ENCODE measurements at places on chromosomes 16 and 17.

- DNase-seq: no peak
These were observed 140.8 kb upstream of the CDH5 start for GRCh38 chr16:66225696-66226095.

DNA sequence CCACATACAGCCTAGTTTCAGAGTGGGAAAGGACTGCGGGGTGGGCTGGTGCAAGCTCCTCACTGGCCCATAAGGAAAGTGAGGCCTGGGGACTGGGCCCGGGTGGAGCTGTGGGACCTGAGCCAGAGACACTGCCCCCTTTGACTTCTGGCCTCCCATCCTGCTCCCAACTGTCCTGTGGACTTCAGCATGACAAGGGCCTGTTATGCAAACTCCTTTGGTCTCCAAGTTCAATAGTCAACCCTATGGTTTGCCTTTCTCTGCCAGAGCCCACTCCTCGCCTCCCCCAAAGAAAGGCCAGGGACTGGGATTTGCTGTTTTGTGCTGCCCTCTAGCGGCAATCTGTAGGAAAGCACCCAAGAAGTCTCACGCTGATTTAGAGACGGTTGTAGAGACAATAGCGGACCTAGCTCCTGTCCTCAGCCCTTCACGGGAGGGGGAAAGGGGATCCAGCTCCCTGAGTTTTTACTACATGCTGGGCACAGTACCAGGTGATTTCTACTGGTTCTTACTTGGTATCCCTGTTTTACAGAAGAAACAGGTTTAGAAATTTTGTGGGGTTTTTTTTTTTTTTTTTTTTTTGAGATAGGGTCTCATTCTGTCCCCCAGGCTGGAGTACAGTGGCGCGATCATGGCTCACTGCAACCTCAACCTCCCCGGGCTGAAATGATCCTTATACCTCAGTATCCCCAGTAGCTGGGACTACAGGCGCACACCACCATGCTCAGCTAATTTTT is 1.2 kb upstream of the TLCD3B start:
- DNase-seq: peak; percentile 66

GRCh38 chr16:6122401-6122800 is 1024.8 kb upstream of the EEF2KMT start:
- DNase-seq: no peak

- no peak for DNase-seq
These were observed 20.2 kb downstream of the CHCT1 start for GRCh38 chr17:60442271-60443173.

DNA sequence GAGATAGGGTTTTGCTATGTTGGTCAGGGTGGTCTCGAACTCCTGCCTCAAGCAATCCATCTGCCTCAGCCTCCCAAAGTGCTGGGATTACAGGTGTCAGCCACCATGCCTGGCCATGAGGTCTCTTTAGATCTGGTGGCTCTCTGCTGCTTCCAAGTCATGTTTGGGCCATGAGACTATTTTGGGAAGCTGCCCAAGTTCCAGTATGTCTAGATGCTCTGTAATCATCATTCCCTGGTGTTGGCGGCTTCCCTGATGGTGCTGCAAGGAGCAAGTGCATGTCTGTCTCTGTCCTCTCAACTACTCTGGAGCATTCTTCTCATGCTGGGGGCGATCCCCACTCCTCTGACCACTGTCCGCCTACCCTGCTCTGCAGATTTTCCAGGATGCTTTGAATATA is 6.4 kb upstream of the ODF4 start:
- DNase-seq: no peak

DNA sequence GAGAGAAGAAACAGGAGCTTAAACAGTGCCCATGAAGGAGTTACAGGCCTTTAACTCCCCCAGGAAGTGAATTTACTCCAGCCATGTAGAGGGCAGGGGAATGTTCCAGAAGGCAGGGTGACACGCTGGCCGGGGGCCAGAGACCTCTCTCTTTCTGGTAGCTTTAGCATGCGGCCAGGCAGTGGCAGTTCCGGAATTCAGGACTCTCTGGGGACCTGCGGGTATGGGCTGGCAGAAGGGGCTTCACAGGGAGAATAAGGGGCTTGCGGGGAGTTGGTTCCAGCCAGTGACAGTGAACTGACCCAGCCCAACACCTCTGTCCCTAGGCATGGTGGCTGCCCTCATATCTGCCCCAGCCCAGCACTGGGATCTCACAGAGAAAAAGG is 40.0 kb downstream of the MYH3 start:
- no peak for DNase-seq

GRCh38 chr16:2687531-2688308 is 5.4 kb downstream of the KCTD5 start:
- DNase-seq: no peak

GRCh38 chr16:65294708-65295107 is 172.8 kb upstream of the CDH11 start:
- no peak for DNase-seq

GRCh38 chr17:77869665-77870132 is 88.8 kb upstream of the TNRC6C start:
- no peak for DNase-seq

- DNase-seq: no peak
These were observed 7.5 kb downstream of the C1QTNF8 start for GRCh38 chr16:1088295-1089170.

- peak; percentile 92 for DNase-seq
These were observed at the start of gene C1QBP for GRCh38 chr17:5438716-5439445. C1QBP (minus strand) TSS chr17:5439155; CDS start chr17:5439073, 82 bp downstream.

GRCh38 chr16:26019381-26020242 is 327.9 kb downstream of the HS3ST4 start:
- no peak for DNase-seq

DNA sequence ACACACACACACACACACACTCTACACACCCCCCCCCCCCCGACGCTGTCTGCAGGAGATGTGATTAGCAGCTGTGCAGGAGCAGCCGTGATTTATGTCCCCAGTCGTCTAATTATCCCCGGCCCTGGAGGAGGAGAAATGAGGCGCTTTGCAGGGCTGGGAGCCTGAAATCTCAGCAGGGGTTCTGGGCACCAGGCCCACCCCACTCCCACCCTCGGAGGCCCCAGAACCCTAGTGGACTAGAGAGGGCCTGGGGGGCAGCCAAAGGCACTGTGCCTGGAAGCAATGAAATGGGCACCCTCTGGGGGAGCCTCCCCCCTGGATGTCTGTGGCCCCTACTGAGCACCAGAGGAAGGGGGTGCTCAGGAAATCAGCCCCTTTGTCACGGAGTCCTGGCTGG is 134.2 kb upstream of the CIBAR2 start:
- no peak for DNase-seq

DNA sequence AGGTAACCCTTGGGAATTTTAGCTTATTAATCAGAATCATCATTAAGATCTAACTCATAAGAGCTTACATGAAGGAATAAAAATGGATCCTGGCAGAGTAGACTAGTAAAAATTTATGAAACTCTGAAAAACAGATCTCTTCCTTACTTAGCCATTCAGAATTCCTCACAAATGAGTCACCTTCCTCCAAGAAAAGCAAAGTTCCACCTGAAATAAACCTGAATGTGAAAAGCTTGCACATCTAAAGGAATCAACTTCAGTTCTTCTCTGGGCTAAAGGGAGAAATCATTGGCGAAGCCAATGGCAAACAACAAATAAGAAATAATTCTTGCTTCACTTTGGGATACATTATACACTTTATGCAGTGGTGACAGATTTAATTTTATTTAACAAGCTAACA is 22.7 kb downstream of the MYO1D start:
- no peak for DNase-seq

DNA sequence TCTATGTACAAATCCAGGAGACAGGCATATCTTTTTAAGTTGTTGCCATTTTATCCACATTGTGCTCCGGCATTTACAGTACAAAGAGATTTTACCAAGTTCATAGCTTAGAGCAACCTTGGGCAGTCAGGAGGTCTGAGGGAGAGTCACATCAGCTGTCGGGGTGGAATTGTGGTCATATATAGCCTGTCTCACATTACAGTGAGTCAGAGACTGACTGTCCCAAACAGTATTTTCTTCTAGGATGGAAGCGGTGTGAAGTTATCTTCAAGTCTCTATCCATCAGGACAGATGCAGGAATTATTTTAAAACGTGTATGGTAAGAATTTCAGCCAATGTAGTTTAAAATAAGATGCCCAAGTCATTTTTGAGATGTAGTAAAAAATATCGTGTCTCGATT is 53.0 kb downstream of the GPRC5B start:
- no peak for DNase-seq

DNA sequence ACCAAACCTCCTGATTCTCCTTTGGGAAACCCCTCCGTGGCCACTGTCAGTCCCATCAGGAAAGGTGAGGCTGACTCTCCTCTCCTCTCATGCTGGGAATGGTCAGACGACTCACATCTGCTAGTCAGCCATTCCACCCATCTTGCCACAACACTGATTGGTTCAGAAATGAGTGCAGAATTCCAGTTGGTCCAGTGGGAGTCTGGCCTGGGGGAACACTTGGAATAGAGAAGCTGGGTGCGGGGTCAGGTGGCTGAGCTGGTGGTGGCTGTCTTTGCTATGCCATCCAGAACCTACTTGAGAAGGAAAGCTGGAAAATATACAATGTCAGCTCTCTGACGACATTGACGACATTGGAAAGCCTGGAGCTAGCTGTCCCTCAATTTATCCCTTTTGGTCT is 23.6 kb upstream of the PLLP start:
- DNase-seq: no peak

DNA sequence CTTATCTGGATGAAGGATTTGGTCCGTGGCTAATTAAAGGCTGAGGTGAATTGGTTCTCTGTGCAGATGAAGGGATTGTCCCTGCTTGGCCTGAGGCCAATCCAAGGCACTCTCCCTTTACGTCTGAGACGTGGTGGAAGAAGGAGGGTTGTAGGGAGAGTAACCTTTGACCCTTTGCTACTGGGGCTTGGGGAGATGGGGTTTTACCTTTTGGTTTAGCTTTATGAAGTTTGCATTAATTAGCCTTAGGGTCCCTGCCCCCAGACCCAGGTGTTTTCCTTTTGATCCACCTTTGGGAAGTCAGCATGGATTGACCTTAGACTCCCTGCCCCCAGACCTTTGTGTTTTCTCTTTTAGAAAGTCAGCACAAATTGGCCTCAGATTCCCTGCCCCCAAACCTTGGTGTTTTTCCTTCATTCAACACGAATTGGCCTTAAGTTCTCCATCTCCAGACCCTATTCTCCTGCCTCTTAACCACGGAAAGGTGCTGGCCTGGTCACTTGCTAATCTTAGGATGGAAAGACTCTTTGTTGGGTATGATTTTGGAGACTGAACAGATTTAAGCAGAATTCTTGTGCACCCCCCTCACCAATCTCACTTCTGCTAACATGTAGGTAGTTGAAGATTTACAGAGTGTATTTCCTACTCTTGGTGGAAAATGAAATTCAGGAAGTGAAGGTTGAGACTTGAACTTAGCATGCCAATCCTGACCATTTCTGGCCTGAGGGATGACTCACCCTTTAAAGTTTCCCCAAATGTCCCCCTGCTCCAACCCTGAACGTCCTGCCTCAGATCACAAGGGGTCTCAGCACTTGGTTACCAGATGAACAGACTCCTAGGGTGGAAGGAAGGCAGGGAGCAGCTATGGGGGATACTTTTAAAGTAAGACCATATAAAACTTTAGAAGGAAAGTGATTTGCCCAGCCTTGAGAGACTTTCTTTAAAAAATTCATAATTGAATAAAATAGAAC is 23.1 kb upstream of the MMD start:
- no peak for DNase-seq

- DNase-seq: peak; percentile 4
These were observed 15.5 kb downstream of the MAP1LC3B start for GRCh38 chr16:87407511-87408112.

GRCh38 chr17:28484296-28484695 is 10.9 kb downstream of the SLC13A2 start:
- DNase-seq: no peak

- DNase-seq: no peak
These were observed 1.1 kb downstream of the CFAP119 start for GRCh38 chr16:30760577-30761426.

DNA sequence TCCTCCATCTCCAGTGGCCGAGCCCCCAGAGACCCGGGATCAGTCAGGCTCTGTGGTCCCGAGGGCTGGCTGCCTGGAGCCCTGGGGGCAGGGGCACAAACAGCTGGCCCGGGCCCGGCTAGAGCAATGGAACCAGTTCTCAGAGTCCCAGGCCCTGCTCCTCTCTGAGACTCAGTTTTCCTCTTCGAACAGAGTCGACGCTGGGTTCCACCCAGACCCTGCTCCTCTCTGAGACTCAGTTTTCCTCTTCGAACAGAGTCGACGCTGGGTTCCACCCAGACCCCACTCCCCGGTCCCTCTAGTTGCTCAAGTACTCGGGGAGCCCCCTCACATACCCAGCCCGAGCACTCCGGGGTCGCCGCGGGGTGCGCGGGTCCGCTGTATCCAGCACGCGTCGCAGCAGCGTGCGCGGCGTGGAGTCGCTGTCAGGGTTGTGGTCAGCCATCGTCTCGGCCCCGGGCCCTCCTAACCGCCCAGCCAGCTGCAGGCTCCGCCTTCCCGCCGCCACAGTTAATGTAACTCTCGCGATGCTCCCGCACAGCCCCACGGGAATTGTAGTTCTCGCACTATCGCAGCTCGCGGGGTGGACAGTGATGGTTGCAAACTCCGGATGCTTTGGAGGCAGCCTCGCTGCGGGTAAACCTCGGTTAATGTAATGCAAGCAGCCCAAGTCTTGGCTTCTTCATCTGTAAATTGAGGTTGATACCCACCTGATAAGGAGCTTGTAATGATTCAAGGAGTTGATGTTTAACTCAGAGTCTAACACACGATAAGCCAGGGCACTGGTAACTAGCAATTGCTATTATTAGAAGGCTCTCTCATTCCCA is 8.5 kb upstream of the THAP11 start:
- DNase-seq: peak; percentile 94

GRCh38 chr16:31135535-31136286 is at the start of gene PRSS8:
PRSS8 (minus strand) TSS chr16:31135727; CDS start chr16:31135498, 229 bp downstream.
- no peak for DNase-seq

- peak; percentile 31 for DNase-seq
These were observed 689.5 kb upstream of the RBFOX1 start for GRCh38 chr16:6643080-6643686.

DNA sequence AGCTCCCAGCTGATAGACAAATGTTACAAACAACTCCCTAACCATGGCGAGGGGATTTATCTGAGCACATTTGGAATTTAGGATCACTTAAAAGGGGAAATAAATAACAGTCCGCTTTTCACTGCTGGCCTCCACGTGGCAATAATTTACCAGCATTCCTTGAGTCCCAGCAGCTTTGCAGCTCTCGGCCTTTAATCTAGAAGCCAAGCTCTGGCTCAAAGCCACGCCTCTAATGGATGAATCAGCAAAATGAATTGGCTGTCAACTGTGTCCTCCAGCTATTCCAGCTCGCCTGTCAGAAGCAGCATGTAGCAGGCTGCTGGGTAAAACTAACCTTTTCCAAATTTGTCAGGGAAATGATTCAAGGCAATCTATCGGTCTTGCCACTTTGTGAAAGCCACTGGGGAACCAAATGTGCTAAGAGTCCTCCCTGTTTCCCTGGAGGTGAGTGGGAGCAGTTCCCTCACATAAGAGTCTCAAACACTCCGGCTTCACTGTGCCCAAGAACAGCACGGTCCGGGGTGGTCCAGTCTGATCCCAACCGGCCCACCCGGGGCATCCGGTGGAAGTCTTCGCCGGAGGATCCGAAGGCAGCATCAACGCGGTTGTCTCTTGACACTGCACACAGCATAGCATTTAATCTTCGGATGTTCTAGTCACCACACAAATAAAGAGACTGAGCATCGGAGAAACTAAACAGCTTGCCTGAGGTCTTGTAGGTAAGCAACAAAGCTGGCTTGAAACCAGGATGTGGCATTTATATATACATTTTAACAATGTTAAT is 143.3 kb downstream of the PARN start:
- no peak for DNase-seq

GRCh38 chr16:53121661-53122060 is 66.9 kb downstream of the CHD9 start:
- no peak for DNase-seq

GRCh38 chr16:28205117-28205899 is 6.5 kb downstream of the XPO6 start:
- no peak for DNase-seq
